ENCODE measurements at places on chromosomes 3 and 15.

DNA sequence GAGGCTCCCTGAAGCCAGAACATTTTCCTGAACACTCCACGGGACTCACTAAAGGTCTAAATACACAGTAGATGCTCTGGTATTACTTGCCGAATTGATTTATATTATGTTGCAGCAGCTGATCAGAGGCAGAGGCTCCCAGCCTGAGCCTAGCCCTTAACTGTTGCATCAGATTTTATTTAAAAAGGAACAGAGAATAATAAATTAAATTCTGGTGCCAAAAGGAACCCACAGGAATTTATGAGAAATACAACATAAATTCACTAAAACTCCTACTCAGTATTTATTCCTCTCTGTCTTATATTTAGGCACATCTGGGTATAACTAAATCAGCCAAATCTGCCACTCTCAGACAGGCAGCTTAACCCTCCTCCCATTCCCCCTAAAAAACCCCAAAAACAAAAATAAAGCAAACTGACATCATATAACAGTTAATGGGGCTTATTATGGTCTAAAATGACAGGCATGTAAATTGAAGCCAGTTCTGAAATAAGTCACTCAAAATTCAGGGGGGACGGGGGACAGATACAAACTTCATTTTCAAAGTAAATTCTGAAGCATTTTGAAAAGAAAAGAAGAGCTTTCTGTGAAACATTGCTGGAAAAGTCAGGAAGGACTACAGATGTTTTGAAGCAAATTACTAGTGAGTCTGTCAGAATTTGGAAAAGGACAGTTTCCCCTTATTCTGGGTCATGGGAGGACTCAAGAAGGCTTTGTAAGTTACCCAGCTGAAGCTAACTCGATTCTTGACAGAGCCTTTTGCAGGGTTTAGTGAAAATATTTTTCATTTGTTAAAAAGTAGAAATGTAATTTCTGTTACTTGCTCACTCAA, 53.8 kb upstream of the CORO2B start:
- no peak for DNase-seq

DNA sequence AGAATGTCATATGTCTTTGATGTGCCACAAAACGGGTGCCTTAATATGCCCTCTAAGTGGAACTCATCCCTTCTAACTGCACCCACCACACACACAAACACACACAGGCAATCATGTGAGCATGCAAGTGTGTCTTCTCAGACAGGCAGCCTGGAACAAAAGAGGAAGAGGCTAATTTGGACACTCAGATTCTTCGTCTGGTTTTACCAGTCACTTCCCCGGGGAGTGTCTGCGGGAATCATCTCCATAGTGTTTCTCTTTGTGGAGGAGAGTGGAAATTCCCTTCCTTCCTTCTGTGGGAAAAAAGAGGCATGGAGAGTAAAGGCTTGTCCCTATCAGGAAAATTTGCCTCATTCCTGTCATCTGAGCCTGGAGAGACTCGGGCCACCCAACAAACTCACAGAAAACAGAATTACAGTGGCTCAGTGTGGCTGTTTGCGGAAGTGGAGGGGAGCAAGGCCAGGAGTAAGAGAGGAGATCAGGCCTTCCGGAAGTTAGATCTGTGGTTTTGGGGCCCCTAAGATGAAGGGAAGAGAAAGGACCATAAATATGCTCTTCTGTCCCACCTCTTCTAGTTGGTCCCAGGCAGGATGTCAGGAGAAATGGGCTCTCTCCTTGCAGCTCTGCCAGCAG, 212.6 kb upstream of the SEMA6D start:
- no peak for DNase-seq

- no peak for DNase-seq
Observed at GRCh38 chr15:67945951-67946700, 106.3 kb upstream of the RNU6-1 start.

DNA sequence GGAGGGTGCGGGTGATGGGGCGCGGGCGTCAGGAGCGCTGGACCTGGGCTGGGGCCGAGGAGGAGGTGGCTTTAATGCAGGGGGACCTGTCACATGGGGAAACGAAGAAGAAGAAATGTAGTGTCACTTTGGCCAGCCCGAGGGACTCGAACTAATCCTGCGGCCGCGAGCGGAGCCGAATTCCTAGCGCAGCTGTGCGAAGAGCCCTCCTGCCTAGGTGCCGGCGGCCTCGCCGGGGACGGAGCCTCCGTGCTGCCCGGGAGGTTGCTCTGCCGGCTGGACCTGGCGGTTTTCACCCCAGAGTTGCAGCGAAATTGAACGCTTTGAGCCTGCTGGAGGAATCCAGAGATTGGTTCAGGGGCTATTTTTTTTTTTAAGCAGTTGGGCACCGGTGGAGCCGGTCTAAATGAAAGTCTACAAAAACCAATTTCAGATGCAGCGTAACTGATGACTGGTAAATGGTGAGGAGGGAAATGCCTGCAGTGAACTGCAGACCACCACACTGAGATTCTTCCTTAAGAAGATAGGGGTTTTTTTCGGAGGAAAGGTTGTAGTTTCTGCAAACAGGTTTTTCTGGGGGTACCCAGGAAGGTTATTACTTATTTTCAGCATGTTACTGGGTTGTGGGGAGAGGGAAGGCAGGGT, 662 bp downstream of the TMEM108 start:
- DNase-seq, result no peak

DNA sequence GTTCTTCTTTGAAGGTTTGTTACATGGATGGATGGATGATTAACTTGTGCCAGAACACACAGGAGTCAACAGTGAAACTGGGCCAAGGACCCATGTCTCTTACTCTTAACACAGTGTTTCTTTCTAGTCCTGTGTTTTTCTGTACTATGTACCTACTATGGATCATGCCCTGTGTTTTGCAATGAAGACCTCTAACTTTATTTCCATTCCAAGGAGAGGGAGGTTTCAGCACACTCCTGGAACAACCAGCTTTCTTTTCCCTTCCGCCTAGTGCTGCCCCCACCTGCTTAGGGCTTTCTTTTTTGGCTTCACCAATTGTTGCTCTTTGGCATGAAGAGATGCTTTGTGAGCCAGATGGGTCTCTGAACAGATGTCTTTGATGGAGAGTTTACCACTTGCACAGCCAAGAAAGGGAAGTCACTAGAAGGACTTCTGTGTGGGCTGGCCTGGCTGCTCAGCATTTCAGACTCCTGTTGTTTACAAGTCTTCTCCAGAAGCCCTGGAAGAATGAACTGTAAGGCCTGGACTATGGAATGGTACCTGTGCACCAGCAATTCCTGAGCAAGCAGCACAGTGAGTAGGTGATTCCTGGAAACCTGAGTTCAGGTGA, 44.5 kb downstream of the SNAPC5 start:
- no peak for DNase-seq

DNA sequence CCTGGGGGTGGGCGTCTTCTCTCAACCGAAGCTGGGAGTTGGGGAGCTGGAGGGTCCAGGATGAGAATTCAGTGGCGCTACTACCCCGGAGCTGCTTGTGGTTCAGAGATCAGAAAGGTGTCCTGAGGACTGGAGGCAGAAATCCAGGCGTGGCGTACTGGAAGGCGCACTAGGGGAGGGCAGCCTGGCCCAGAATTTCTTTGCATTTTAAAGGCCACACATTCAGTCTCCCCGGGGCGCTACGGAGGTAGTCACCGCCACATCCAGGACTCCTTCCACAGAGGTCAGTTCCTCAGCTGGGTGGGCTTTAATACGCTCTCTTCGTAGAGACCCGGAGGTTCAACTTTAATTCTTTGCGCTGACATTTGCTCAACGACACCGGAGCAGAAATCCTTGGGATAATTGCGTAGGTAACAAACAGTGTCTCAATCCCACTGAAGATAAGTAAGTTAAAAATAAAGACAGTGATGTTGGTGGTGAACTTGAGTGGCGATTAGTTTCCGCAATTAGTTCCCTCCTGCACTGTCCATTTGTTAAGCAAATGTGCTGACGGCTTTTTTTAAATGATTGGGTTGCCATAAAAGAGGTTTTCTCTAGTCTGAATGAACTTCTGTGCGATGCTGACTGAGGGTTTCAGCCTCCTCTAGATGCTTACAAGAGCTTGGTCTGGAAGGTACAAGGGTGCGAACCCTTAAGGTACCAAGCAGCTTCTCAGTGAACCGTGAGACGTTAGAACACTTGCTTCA, 535 bp downstream of the MCTP2 start:
- no peak for DNase-seq

GRCh38 chr15:27017168-27017809, 46.3 kb downstream of the GABRG3 start:
- DNase-seq, result no peak

- no peak for DNase-seq
Observed at GRCh38 chr3:186261638-186262037, 100.4 kb downstream of the DGKG start.

GRCh38 chr3:188720215-188720614, 451.6 kb upstream of the TPRG1 start:
- no peak for DNase-seq

DNA sequence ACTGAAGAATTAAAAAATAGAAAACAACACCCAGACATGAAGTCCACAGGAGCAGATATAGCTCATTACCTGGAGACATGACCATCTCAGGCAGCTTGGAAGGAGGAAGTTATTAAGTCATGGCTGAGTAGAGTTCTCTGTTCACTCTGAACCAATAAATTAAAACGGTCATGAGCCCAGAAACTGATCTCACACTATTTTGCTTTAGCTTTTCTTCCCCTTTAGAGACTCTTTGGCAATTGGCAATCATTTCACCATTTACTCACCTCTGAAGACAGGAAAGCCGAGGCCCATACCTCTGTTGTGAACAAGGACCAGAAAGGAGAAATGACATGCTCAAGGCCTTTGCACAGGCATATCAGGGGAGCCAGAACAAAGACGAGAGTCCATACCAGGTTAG, 26.6 kb downstream of the CLDN18 start:
- no peak for DNase-seq

- DNase-seq, result no peak
Observed at GRCh38 chr15:27323801-27324200, 352.8 kb downstream of the GABRG3 start.

- no peak for DNase-seq
Observed at GRCh38 chr15:43104426-43104825, 1.4 kb downstream of the UBR1 start.

GRCh38 chr3:155441026-155441425, 147.5 kb upstream of the STRIT1 start:
- DNase-seq, result no peak

- DNase-seq, result no peak
Observed at GRCh38 chr15:95127356-95127755, 896.0 kb downstream of the MCTP2 start.

- no peak for DNase-seq
Observed at GRCh38 chr15:89095073-89095472, 6.8 kb downstream of the ABHD2 start.

- DNase-seq, result no peak
Observed at GRCh38 chr15:31160297-31160696, 58.8 kb upstream of the TRPM1 start.

DNA sequence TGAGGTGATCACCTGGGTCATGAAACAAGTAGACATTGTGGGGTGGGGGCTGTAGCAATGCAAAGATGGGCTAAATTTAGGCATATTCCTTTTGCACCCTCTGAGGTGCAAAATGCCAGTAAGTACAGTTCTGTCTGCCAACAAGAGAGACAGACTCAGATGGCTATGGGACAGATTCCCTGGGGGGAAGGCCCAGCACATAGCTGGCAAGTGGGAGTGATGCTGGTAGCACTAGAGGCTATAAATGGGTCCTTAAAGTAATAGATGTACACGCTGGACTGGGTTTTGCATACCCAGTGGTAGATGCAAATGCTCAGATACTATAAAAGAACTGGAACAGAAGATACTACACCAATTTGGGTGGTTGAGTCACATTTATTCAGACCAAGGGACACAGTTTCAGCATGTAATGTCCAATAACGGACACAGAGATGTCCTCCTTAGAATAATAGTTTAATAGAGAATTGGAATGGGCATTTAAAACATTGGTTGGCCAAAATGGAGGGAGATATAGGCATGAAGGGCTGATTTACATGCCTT, 67.4 kb upstream of the RNU6-1 start:
- no peak for DNase-seq

DNA sequence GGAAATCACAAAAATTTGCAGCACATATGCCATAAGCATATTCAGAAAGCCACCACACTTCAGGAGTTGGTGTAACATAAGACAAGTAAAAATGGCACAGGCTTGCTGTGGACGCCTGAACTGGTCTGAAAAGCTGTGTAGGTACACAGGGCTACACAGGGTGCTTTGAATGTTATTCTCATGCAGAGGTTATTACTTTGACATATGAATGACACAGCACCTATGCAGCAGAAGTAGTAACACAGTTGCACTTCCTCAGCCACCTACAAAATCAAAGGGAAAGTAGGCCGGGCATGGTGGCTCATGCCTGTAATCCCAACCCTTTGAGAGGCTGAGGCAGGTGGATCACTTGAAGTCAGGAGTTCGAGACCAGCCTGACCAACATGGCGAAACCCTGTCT, 54.5 kb downstream of the OSBPL10 start:
- DNase-seq, result no peak

DNA sequence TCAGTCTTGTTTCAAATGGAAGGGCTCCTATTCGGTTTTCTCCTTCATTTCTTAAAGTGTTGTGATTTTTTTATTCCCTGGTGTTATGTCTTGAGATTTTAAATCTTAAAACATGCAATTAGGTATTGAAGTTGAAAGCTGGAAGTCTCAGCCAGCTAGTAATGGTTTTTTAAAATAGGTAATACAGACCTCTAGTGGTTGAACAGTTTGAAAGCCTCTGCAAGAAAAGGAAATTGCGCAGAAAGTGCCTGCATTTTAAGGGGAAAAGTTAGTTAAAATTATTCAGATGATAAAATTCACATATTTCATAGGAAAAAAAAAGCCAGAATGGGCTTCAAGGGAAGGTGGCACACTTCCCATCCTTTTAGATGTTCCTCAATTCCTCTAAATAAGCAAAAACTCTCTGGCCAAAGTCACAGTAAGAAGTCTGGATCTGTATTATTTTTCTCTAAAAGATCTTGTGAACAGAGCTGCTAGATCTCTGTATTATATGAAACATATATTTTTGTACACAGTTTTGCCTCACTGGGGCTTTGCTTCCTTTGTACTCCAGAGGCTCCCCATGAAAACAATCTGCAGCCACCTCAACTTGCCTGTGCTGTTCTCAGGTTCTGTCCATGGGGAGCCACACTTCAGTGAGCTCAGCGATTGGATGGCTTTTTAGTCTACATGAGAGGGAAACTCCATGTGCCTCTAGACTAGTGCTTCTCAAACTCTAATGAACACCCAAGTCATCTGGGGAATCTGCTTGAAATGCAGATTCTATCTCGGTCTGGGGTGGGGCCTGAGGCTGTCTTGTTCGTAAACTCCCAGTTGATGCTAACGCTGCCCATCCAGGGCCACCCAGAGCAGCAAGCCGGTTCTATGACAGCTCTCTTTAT, 21.5 kb downstream of the AGTR1 start:
- DNase-seq, result no peak
